ENCODE measurements at places on chromosomes 16 and 17. TPM values are rescaled to one million over a fixed set of nuclear protein-coding genes. Genes with fewer than 3 reads are reported as not detected.

- DNase-seq = no peak
Measured at GRCh38 chr17:27466743-27467375, 10.6 kb downstream of the KSR1 start.

GSG1L gene
- total RNA-seq = not detected

DNA sequence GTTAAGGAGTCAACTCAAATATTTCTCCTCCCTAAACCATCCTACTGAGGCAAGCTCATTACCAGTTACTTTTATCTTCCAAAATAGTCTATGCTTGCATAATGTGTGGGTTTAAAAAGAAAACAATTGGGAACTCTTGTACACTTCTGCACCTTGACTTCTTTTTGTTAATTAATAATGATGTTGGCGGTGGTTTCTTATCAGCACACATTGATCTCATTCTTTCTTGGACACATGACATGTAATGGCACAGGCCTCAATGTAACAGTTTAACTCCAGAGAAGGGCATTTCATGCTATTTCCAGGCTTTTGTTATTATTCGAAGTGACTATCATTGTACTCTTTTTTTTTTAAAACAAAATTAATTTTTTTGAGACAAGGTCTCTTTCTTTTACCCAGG, 7.8 kb downstream of the PLCG2 start:
- no peak for DNase-seq

DNA sequence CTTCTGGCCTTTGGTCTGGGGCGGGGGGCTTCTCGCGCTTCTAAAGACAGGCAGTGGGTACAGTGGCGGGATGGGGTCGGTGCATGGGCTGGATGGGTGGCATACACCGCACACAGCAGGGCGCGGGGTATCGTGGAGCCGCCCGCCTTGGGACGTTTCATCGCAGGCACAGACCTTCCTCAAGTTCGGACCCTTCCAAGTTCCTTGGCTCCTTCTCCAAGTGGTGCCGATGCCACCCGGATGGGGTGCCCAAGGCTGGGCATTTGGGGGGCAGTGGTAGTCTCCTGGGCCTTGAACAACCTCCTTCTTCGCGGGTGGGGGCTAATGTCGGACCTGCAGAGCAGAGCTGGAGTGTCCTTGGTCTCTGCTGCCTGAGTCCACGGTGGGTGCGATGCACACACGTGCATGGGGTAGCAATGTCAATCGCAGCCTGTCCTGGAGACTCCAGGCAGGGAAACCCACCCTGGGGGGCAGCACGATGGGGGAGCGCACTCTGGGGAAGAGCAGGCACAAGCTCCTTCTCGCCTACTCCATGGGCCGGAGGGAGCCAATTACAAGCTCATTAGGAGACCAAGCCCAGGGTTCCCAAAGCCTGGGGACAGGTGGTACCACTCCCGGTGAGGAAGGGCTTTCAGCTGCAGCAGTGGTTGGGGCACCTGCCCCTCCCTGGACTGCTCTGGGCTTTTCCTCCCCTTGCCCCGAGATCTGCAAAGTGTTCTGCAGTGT, 686 bp upstream of the MTSS2 start:
- no peak for DNase-seq

- DNase-seq = no peak
Measured at GRCh38 chr17:80029258-80029974, 6.3 kb downstream of the TBC1D16 start.

EPOP gene
- 1.9 TPM for total RNA-seq

HOXB9 gene
- total RNA-seq = not detected

- DNase-seq = no peak
Measured at GRCh38 chr16:16143931-16144330, 79.4 kb downstream of the ABCC6 start.

- DNase-seq = no peak
Measured at GRCh38 chr17:5826384-5826783, 242.1 kb upstream of the NLRP1 start.

- peak; percentile 89 for DNase-seq
Measured at GRCh38 chr17:75876938-75877751, 1.2 kb downstream of the TRIM47 start.

- DNase-seq = peak; percentile 32
Measured at GRCh38 chr17:79545251-79546005, 65.4 kb downstream of the RBFOX3 start.

GRCh38 chr16:23676924-23677480, 1.7 kb upstream of the PLK1 start:
- DNase-seq = no peak

DNA sequence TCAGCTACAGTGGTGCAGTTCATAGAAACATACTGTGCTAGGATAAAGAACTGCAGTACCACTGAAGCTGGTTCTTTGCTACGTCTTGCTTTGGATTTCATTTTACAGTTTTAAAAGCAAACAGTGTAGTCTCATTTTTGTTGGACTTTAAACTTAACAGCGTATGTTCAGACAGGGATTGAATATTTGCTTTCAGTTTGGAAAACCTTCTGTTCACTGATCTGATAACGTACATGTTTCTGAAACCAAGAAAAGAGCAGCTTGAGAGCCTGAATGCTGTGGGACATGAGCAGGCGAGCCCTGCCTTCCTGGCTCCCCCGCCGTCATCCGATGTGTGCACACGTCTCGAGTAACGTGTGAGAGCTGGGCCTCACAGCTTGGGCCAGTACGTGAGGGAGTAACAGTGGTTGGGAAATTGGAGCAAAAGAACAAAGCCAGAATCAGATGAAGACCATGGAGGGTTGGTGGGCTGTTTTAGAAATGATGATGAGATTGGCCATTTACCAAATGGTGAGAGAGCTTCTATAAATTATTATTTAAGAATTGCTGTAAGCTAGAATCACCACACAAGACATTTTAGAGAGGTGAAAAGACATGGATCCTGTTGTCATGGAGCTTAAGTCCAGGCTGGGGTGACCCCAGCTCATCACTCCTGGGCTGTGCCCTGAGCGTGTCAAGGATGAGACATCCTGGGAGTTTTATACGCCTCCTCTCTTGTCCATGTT, 20.8 kb upstream of the CLEC18C start:
- DNase-seq = peak; percentile 76

DNA sequence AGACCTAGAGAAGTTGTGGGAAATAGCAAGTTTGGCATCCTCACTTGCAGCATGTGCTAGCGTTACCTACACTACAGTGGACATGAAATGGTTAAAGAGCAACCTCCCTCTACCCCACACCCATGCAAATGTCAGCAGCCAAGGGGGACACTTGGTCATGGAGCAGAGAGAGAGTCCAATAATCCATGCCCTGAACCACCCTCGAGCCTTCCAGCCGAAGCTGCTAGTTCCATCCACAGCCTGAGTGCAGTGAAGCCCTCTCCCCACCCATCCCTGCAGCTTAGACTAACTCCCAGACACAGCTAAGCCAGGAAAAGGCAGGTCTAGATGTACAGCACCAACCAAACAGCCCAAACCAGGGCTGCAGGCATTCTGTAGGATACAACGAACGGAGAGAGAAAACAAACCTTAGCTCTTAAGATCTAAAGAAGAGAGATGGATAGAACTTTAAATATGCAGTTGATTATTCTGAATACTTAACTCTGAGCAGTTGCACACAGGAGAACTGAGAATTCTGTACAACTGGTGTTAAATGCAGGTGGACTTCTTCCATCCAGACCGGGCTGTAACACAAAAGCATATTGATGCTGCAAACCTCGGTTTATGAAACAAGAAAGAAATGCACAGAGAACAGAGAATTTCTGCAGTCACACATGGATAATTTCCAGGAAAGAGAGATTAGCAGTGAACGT, 93.8 kb downstream of the SALL1 start:
- no peak for DNase-seq

DNA sequence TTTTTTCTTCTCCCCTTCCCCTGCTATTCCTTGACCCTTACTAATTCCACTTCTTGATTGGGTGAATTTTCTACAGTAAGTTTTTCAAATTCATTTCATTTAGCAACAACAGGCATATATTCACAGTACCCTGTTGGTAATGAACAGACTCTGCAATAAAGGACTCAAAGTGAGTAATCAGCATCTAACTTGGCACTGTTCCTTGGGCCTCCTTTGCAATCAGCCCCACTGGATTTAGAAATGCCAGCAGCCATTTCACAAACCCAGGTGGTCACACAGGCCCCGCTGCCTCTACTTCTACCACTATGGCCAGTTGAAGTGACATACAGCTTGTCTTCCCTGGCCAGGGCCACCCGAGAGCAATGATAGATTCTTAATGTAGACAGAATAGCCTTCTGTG, 113.8 kb downstream of the CYB561 start:
- no peak for DNase-seq

ZP2 gene
- not detected for total RNA-seq

- no peak for DNase-seq
Measured at GRCh38 chr16:26316683-26317464, 625.1 kb downstream of the HS3ST4 start.

PPP1R1B gene
- not detected for total RNA-seq

DNA sequence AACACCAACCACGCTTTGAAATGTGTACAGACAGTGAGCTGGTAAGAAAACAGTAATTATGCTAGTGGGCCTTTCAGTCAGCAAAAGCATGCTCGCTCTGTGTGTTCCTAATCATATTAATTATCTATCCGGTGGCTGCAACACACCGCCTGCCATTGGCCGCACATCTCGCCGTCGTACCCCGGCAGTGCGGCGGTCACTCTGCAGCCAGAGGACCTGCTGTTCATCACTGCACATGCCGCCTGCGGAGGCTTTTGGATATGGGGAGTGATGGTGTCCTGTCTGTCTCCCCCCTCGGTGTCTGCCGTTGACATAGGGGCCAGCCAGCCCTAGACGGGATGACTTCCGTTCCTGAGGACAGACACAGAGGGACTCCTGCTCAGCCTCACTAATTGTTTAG, 68.5 kb downstream of the RPA1 start:
- no peak for DNase-seq

CD7 gene
- 24.1 TPM for total RNA-seq

DNA sequence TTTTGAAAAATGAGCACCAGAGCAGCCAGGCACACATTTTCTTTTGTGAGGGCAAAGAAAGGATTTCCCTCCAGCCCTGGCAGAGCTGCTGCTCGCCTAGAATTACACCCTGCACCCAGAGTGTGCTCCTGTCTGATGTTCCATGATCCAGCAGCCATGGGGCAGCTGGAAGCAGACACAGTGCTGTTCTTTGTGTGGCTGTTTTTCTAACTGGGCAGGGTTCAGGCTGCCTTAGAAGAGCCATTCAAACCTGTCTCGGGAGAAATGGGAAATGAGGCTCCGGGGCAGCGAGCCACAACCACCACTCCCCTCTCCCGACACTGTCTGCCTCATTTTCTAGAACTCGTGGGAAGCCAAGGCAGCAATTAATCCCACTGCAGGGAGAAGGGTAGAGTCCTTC, 28.9 kb downstream of the LITAF start:
- peak; percentile 21 for DNase-seq

BCKDK gene
- total RNA-seq = 45.4 TPM

DNA sequence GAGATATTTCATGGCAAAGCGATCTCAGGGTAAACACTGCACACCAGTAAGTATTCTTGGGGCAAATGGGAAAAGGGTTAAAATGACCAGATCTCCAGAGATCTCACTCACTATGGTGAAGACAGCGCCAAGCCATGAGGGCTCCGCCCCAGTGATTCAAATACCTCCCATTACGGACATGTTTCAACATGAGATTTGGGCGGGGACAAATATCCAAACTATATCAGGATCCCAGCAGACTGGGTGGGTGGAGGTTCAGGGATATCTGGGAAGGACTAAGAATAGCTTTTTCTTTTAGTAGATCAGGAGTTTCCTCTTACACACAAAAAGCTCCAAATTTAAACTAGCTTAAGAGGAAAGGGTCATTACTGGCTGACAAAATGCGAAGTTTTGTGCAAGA, 181.7 kb downstream of the WWOX start:
- DNase-seq = no peak

DNA sequence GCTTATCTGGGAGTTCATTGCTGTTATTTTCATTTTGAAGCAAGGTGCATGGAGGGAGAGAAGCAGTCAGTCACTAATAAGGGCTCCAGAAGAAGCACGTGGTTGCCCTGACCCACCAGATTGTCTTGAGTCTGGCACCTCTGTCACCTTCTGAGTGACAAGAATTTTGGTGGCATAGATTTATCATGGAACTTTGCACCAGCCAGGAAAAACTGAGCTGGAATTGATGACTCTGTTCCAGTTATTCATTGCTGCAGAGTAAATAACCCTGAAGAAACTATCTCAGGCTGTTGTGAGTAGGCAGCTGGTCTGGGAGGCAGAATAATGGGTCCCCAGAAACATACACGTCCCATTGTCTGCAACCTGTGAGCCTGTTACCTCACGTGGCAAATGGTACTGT, 44.8 kb downstream of the HSD17B2 start:
- no peak for DNase-seq

- no peak for DNase-seq
Measured at GRCh38 chr16:24747441-24747840, 18.0 kb downstream of the TNRC6A start.

BAIAP2 gene
- 28.5 TPM for total RNA-seq

DNA sequence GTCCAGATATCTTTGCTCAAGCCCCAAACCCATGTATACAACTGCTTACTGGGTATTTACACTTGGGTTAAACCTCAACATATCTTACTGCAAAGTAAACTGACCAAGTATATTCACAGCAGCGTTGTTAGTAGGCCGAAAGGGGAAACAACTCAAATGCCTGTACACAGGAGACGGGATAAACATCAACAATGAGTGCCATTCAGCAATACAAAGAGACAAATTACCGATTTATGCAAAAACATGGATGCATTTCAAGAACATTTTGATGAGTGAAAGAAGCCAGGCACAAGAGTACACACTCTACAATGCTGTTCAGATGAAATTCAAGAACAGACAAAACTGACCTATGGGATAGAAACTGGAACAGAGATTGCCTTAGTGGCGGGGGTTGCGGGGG, 136.3 kb upstream of the CACNG3 start:
- no peak for DNase-seq

GRCh38 chr16:23518435-23518891, 8.2 kb upstream of the GGA2 start:
- DNase-seq = no peak

GRCh38 chr17:7436556-7437368, 1.5 kb downstream of the TMEM102 start:
- peak; percentile 97 for DNase-seq

HSF5 gene
- total RNA-seq = 1.1 TPM

KATNB1 gene
- total RNA-seq = 16.8 TPM

DNA sequence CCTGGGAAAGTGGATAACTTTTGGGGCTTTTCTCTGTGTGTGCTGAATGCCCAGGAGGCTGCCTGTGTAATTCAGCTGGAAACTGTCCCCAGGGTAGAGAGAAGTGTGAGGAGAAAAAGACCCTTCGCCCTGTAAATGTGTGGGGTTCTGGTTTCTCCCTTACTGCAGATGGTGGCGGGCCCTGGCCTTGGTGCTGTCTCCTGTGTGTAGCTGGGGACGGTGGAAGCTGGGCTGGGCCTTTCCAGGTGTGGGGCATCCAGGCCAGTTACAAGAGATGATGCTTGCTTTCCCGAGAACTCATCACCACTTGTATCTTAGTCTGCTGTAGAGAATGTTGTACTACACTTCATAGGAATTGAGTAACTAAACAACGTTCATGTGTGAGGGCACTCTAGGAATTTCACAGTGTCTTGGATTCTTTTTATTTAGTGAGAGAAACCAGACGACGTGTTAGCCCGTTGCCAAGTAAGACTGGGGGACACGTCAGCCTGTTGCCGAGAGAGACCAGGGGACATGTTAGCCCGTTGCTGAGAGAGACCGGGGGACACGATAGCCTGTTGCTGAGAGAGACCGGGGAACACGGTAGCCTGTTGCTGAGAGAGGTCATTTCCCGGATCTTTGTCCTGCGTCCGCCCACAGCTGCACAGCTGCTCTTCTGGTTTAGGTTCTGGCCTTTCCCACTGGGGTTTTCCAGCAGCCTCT, 43.1 kb downstream of the TBCD start:
- no peak for DNase-seq

NFAT5 gene
- 60.9 TPM for total RNA-seq

GRCh38 chr17:38330941-38331411, 12.8 kb downstream of the GPR179 start:
- peak; percentile 68 for DNase-seq

KDM6B gene
- 84.5 TPM for total RNA-seq

All from spleen (tissue), 13 donors.